Iris pigment epithelial cell (primary cell): ENCODE measurements at places on chromosomes 5 and 9.
A peak's percentile ranks its signal among the peaks of the same experiment; 100 is the strongest.

DNA sequence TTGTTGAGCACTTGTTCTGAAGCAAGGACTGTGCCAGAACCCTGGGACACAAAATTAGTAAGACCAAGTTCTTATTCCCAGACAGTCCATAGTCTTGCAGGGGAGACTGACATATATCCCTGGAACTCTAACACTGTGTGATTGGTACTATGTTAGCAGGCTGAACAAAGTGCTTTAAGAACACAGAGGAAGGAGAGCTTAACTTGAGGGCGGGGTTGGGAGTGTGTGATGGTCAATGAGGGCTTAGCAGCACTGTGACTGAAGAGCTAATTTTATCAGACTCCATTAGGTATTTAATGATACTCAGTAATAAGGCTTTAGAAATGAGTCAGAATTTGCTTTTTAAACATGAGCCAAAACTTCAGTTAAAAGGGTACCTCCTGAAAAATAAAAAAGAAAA, 14.9 kb upstream of the SPATA24 start:
- no peak for DNase-seq

- no peak for DNase-seq
Measured at GRCh38 chr5:102561894-102562760, 63.3 kb upstream of the SLCO6A1 start.

DNA sequence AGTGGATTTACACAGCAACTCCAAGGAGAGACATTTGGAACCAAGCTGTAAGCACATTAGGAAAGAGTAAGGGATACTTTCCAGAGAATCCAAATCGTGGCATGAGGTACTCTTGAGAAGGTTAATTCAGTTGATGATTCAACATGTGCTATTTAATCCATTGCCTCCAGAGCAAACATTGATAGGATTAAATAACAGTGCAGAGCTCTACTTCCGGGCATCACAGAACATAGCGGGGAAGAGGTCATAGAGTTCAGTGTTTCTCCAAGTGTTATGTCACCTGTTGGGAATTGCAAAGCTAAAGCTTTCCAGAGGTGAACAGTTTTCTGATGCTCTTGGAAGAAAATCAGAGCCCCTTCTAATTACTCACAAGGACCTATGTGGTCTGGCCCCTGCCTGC, 127.5 kb downstream of the PPP2R2B start:
- peak; percentile 37 for DNase-seq

DNA sequence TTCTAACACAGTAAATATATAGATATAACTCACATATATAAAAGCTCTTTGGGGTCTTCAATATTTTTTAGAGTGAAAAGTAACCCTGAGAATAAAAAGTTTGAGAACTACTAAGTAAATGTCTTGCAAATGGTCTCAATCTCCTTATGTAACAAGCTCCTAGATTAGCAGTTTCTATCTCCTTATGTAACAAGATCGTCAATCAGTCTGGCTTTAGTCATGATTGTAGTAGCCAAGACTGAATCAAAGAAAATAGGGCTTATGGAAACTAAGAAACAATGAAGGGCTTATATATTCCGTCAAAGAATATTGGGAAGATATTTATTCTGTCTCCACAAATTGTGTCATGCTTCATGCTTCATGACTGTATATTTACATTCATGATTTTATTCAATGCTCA, 22.4 kb upstream of the FREM1 start:
- DNase-seq: no peak

GRCh38 chr5:37721447-37721871, 118.4 kb downstream of the GDNF start:
- peak; percentile 85 for DNase-seq

DNA sequence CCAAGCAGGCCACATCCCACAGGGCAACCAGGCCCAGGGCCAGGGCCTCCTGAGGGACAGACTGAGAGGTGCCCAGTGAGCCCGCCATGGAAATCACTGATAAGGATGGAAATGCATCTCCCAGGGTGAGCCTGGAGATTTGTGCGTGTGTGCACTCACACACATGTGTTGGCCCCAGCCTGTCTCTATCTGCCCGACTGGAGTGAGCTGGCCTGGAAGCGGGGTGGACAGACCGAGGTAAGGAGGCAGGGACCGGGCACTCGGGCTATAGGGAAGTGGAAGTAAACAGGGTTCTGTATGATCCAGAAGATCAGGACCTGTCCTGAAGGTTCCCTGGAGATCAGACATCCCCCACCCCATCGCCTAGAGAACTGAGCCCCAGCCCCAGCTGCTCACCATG, 17.4 kb downstream of the GFI1B start:
- no peak for DNase-seq

- DNase-seq: no peak
Measured at GRCh38 chr9:20041697-20042081, 252.9 kb upstream of the SLC24A2 start.

DNA sequence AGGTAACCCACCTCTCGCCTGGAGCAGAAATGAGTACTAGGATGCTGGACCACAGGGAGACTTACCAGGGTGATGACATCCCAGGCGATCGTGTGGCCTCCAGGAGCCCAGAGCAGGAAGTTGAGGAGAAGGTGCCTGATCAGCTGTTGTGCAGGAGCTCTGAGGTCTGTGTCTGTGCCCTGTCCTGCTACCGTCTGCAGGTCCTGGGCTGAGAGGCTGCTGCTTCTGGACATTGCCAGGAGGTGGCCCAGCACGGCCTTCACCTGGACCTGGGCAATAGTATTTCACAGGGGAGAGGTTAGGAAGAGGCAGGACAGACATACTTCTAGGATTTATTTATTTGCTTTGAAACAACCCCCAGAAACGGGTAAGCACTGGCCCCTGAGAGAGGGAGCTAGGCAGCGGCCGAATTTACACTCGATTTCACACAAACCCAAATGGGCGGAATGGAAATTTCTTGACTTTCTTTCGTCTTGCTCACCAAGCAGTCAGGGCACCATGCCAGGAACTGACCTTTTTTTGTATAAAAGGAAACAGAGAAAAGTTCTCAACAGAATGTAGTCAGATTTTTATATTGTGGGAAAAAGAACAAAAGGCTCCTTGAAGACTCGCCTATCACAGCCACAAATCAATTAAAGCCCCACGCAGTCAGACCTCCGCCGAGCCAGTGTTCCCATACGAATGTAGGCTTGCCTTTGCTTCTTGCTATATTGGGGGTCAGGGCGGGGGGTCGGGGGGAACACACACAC, 210.3 kb downstream of the FANCC start:
- peak; percentile 81 for DNase-seq

DNA sequence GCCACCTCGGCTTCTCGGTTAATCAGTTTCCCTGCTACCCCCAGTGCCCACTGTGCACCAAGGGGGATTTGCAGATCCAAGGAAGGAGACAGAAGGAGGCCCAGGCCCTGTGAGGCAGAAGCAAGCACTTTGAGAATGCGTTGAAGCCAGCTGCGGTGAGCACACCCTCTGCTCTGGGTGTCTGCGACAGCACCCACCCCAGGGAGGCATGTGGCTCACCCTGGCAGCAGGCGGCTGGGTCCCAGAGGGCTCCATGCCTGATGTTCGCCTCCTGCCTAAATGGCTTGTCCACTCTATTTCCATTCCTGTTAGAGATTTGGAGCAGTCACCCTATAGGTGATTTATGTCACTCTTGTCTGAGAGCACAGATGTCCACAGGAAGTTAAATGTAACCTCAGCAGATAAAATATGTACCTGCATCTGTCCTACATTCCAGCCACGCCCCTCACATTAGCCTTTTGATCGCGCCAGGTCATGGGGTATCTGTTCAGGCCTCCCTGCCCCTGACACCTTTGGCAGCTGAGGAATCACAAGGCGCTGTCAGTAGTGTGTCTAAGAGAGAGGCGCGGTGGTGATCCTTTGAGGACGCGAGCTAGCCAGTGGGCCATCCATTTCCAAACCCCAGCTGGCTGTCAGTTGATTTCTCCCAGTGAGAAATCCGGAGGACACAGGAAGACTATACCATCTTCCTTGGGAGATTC, 28.1 kb downstream of the PTGES2 start:
- peak; percentile 58 for DNase-seq

DNA sequence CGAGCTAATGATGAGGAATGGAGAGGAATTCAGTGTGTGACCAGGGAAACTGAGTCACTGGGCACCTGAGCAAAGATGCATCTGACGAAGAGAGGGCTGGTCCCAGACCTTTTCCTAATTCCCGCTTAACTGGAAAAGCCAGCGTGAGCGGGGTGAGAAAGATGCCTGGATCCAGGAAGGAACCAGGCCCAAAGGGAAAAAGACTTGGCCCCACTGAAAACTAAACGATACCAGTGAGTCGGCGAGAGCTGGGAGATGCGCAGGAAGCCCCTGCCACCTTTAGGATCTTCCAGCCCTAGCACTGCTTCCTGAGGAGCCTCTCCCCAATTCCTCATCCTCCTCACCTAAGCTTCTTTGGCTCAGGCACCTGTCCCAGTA, 499 bp upstream of the FCHSD1 start:
- DNase-seq: no peak

- DNase-seq: peak; percentile 93
Measured at GRCh38 chr5:81768935-81769452, 18.1 kb upstream of the SSBP2 start.

DNA sequence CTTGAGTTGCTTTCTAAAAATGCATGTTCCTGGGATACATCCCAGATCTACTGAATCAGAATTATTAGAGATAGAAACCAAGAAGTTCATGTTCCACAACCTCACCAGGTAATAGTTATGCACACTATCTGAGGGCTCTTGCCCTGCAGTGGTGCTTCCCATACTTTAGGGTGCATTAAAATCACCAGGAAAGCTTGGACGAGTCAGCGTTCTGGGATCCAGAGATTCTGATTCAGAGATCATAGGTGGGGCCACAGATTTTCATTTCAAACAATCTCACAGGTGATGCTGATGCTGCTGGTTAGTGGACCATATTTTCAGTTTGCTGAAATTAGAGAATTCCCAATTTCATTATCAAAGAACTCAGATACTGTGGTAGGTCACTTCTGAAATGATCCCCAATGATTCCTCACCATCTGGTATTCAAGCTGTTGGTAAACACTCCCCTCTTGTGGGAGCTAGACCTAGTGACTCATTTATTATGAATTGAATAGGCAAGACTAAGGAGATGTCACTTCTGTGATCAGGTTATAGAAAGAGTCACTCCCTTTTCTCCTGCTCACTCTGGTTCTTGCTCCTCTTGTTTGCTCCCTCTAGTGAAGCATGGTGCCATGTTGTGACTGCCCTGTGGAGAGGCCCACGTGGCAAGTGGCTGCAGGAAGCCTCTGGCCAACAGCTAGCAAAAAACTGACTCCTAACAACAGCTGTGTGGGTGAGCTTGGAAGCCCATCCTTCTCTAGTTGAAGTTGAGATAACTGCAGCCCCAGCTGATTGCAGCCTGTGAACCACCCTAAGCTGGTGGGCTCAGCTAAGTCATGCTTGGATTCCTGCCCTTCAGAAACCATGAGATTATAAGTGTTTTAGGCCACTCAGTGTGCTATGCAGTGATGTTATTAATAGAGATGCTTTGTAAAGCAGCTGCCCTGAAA, 59.8 kb downstream of the SH3TC2 start:
- peak; percentile 69 for DNase-seq

DNA sequence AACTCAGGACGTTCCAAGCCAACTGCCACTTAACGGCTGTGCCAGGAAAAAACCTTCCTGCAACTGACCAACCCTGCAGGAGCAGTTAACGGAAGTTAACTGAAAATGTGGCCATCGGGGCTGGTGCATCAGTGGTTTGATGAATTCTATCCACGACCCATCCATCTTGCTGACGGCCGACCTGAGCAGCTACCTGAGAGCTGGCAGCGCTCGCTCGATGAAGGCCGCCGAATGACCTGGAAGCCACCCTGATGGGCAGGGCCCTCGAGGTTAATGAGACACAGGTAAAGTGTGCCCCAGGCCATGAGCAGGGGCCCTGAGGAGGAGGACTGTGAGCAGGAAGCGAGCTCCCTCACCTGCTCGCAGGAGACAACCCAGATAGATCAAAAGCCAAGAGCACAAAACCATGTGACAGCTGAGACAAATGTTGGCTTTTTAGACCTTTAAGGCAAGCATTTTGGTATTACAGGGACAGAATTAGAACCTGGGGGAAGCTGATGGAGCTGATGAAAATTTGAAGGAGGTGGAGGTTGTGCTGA, 35.3 kb upstream of the FLT4 start:
- no peak for DNase-seq

DNA sequence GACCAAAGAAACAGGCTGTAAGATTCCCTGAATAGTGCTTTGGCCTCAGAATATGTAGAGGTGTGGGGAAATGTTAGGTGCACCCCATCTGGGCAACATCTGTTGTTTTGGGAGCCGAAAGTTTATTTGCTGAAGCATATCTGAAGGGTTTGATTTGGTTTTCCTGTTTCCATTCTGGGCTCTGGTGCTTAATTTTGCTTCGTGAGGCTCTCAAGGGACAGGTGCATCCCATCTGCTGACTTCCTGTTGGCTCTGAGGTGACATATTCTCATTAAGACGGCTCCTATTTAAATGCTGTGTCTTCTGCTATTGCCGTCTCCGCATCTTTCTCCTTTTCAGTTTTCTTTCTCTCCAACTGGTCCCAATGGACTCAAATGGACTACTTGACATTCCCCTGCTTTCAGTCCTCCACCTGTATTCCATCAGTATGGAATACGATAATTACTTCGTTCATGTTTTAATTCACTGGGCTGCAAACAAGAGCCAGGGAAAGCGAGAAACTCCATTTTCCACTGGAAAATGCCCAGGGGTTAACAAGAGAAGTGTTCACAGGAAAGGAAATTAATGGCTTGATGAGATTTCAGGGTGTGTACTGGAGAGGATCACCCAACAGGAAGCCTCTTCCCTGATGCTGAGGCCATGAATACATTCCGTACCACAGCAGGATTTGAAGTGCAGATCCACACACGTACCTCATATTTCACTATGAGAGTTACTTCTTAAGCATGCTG, 104.0 kb downstream of the MTX3 start:
- no peak for DNase-seq

DNA sequence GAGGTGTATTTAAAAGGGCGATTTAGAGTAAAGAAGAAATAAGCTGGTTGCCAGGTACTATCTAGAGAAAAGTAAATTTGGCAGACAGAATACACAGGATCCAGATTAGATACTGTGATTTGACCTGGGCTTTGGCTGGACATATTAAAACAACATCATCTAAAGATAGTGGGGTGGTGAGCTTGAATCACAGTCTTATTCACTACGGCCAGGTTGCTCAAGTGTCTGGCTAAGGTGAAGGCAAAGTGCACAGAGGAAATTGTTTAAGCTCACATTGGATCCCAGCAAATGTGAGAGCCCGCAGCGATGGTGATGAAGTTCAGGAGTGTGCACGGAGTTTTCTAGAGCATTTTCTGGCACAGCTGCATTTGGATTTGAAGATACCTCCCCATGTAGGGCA, 398.2 kb upstream of the MEF2C start:
- DNase-seq: no peak

GRCh38 chr9:134173127-134174072, 9.0 kb upstream of the RNU6ATAC start:
- no peak for DNase-seq
